ENCODE measurements at places on chromosomes 13 and 19.

- no peak for DNase-seq
Measured at GRCh38 chr13:80149736-80150135, 191.2 kb downstream of the SPRY2 start.

- DNase-seq: no peak
Measured at GRCh38 chr19:11361037-11361770, 6.0 kb downstream of the PLPPR2 start.

DNA sequence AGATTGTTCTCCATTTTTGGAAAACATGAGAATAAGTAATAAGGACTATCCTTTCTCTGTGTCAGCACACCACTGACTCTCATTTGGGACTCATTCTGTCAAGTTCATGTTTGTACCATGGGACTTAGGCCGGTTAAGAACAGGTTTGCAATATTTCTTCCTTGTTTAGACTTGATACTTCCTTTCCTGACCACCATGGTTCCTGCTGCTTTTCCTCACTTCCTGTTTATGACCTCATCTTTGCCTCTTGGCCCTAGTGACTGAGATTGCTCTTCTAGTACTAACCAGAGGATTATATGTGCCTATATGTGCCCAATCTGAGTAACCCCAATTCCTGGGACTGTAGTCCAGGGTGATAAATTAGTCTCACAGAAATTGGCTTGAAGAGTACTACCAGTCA, 32.5 kb upstream of the NDFIP2 start:
- DNase-seq: no peak

DNA sequence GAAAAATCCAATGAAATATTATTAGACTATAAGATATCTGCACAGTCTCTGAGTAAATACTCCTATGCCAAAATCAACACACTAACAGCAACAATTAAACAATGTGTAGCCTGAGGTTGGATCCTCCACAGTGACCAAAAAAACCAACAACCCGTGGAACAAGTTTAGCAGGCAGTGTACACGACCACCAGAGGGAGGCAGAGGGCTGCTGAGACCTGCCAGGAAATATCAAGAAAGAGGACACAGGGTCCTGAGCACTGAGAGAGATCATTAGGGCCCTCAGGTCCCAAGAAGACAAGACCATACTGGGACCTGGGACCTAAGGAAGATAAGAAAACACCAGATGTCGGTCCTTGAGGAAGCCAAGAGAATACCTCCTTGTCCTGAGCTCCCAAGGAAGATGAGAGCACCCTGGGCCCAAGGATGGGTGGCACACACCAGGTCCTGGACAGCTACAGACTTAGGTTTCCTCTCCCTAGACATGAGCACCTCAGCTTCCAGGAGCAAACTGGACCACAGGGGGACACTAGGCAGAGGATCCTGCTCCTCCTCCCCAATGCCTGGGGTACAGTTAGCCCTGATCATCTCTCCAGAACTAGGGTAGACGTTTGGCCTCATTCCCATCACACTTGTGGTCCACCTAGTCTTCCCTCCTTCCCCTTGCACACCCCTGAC, 822 bp upstream of the ZNF274 start:
- no peak for DNase-seq

DNA sequence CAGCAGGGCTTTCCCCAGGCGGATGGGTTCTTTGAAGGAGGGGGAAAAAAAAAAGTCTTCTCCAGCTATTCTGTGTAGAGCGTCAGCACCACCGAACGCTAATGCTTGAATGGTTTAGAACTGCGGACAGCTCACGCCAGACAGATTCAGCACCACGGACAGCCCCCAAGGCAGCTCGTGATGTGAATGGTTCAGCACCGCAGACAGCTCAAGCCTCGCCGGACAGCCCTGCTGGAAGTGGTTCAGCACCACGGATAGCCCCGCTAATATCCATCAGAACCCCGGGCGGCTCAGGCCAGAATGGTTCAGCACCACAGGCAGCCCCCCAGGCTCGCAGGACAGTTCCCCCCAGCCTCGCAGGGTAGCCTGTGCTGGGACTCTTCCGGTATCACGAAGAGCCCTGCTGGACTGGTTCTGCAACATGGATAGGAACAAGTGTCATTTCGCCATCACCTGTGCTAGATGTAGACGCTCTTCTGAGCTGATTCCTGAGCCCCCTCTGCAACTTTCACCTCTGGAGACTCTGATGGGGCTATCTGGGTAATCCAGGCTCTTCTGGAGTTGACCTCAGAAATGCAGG, 4.9 kb upstream of the SMIM17 start:
- DNase-seq: no peak

DNA sequence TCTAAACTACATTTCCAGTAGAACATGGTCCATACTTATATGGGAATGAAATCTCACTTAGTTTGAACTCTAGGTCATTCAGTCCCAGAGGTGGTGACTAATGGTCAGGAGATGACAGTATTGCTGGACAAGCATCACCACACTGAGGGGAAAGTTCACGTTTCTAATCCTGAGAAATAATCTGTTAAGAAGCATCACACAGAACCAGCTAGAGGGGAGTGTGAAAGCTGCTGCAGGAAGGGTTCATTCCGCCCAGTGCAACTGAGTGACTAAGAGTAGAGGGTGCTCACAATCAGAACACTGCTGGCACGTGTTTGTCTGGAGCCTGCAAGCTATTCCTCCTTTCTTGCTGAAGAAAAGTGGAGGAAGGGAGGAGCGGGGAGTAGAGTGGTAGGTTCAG, 2.7 kb downstream of the COL4A1 start:
- no peak for DNase-seq

GRCh38 chr13:25981060-25981459, 70.8 kb downstream of the SHISA2 start:
- DNase-seq: no peak

DNA sequence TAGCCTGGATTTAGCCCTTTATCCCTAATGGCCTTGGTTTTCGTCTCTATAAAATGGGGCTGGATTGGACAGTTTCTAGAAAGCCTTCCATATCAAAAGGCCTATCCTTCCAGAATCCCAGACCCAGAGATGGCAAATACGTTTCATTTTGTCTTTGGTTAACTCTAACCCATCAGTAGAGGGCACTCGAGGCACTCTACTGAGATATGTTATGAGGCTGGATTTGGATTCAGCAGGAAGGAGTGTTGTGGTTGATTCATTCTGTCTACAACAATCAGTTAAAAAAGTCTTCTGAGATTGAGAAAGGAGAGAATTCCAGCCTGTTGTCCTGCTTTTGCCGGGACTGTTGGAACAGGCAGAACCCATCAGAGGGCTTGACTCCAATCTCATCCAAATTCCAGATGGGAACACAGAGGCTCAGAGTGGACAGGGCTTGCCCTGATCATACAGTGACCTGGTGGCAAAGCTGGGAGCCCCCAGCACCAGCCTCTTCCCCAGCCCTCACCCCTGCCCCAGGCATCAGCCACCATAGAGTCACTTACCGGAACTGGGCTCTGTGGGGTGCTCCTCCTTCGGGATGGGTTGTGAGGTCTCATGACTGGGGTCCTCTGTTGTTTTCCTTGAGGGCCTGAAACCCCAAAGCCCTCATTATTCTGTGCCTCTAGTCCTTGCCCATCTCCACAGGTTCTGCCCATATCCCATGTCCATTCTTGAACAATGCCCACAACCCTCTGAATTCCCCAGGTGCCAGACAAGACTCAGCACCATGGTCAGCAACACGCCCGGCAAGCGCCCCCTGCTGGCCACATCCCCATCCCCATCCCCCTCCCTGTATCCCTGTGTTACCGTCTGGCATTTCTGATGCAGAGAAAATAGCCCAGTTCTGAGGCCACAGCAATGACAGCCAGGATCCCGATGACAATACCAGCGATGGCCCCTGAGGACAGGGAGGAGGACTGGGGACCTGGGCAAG, 12.3 kb upstream of the ZNF180 start:
- DNase-seq: no peak

GRCh38 chr19:1401138-1401888, at the start of gene GAMT:
Gene GAMT (minus strand): TSS chr19:1401542. CDS start chr19:1401476, 66 bp downstream.
- DNase-seq: no peak

Measured in NCI-H2107 (cell line).